H9 (cell line): ENCODE measurements at places on chromosomes 11 and 22.

DNA sequence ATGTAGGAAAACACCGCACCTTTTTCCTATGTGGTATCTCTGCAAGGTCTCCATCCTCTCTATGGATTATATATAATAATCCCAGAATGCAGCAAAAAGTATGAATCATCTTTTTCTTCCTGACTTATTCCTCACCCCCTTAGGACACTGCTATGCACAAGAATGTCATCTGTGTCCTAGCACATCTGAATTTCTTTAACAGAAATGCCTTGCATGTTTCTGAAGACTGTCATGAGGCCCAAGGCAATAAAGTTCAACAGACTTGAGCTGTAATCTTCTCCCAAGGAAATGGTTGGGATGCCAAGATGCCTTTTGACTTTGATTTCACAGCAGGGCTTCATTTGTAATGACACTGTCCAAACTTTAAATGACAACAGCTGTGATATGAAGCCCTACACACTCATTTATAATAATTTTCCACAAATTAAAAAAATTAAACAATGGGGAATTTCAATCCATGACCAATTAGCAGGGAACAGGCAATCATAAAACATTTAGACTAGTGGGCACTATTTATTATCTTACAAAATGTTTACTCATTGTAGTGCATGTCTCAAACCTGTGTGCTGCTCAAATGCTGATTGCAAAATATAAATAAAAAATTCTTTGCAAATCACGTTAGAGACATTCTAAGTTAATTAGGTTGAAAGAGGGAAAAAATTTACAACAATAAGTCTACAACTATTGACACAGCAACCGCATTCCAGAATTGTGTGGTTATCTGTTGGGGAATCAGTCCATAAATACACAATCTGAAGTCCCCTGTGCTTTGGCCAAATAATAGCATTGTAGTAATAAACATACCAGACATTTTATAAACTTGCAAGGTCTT lies 242.3 kb downstream of the SWAP70 start:
- DNase-seq = peak; percentile 45

- peak; percentile 57 for DNase-seq
These were observed 12.5 kb upstream of the MB start for GRCh38 chr22:35629406-35630216.

GRCh38 chr11:73931039-73931645 lies 19.7 kb upstream of the DNAJB13 start:
- DNase-seq = peak; percentile 66

DNA sequence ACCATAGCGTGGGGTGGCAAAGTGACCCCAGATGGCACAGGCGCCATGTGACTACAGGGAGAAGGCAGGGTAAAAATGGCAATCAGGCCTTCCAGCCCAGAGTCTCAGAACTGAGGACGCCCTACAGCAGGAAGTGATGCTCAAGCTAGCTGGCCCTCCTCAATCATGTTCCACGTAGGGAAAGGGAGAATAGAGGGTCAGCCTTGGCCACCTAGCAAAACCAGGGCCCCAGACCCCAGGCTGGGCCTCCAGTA lies 978 bp upstream of the ANKRD13D start:
- DNase-seq = no peak

DNA sequence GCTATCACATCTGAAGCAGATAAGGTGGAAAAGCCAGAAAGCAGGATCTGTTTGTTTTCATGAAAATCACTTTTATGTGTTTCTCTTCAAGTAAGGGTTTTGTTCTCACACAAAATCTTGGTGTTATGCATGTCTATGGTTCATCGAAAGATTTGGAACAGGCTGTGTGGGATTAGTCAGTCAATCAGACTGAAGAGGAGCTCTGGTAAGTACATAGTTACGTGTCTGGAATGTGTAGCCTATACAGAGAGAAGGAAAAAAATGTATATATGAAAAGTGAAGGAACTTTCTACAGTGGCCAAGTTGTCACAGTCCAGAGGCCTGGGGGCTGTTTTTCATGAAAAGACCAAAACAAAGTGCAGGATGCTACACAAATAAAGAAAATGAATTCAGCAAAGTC lies 156.7 kb downstream of the CNTN5 start:
- DNase-seq = no peak
